ENCODE measurements at places on chromosomes 1 and 21.
A peak's percentile ranks its signal among the peaks of the same experiment; 100 is the strongest.

DNA sequence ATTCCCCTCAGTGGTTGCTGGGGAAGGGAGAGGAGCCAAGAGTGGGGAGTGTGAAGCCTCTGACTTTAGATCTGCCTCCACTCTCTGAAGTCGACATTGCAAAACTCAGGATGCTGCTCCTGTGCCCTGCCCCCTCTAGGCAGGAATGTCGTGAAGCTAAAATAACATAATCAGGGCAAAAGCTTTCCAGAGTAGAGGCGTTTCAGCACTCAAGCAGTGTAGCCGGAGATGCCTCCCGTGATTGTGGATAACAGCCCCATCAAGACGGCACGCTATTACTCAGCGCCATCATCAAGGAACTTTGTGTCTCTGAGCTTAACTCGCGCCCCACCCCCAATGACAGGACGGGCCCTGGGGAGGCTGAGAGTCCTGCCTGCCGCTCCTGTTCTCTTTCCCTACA, 60.0 kb downstream of the FBXO2 start:
- no peak for DNase-seq

GRCh38 chr1:208923456-208923855, 660.1 kb upstream of the CAMK1G start:
- DNase-seq = no peak

GRCh38 chr1:156106624-156107488, 7.7 kb upstream of the LMNA start:
- DNase-seq = no peak

DNA sequence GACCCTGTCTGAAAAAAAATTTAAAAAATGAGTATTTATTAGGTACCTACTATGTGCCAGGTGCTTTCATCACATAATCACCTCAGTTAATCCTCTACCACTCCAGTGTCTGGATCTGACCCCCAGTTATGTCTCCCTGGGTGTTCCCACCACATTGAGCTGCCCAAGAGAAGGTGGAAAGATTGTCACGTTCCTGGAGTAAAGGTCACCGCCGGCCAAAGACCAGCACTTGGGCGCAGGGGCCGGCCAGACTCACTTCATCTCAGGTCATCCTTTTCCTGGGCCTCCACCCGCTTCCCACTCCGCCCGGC, 714 bp downstream of the PYCR2 start:
- DNase-seq = no peak

- DNase-seq = no peak
Measured at GRCh38 chr1:153360592-153361479, 3.2 kb downstream of the S100A9 start.

DNA sequence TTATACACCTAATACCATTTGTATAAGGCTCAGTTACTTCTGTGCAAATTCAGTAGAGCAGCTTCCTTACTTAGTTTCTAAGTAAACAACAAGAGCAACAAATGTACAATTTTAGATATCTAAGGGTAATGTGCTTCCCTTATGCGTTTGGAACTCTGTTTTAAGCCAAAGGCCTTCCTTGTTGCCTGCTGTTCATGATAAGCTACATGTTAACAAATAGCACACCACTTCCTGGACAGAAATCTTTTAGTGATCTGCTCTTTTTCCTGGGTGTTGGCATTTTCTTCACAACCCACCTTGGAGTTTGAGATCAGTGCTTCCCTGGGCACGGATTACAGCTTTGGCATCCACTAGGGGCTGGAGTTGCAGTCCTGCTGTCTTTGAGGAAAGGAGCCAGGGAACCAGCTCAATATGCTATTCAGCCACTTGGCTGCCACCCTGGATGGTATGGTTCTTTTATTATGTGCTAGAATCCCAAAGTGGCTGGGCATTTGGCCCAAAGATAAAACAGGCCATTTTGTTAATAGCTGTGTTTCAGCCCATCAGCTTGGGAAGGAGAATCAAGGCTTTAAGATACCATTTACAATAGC, 55.6 kb upstream of the ADAR start:
- no peak for DNase-seq

GRCh38 chr1:248807067-248807737, 18.5 kb downstream of the SH3BP5L start:
- DNase-seq = peak; percentile 64

GRCh38 chr1:221839782-221840395, 98.0 kb upstream of the DUSP10 start:
- peak; percentile 71 for DNase-seq

GRCh38 chr1:230170153-230170547, 103.1 kb downstream of the GALNT2 start:
- no peak for DNase-seq

- no peak for DNase-seq
Measured at GRCh38 chr1:78375996-78376395, 114.8 kb upstream of the PTGFR start.

- peak; percentile 7 for DNase-seq
Measured at GRCh38 chr1:914131-914890, 9.4 kb upstream of the SAMD11 start.

DNA sequence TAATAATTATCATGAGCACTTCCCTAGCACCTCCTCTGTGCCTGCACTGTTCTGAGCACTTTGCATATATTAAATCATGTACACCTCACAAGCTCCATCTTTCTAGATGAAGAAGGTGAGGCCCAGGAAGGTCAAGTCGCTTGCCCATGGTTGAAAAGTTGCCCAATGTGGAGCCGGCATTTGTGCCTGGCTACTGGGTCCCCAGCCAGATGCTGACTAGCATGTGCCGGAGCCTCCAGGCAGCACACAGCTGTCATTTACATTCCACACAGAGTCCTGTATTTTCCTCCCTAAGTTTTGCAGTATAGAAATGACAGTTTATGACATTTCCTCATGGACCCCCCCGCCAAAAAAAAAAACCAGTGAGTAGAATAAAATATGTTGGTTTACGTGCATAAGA, 94.3 kb downstream of the BCAR3 start:
- DNase-seq = no peak

- no peak for DNase-seq
Measured at GRCh38 chr1:23209770-23210169, 7.5 kb downstream of the HTR1D start.

- no peak for DNase-seq
Measured at GRCh38 chr1:32179193-32179442, 357 bp upstream of the TXLNA start.

DNA sequence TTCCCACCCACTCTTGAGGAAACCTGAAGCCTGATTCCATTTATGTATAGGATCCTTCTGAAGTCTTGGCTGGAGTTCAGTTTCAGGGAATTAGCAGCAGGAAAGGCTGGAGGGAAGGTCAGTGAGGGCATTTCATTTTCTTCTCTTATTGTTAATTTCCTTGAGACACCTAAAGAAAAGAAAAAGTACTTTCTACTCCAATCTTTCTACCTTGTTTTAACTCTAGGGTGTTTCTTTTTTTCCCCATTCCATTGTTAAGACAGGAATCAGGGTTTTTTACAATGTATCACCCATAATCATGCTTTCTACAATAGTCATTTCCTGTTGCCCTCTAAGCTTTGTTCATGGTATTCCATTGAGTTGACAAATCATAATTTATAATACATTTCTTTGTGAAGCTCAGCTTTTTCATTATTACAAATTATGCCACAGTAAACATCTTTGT, 27.4 kb downstream of the SNRPE start:
- no peak for DNase-seq
